Activated CD4-positive, CD25-positive, alpha-beta regulatory T cell treated with anti-CD3 and anti-CD28 coated beads, Interleukin-2, amount 50 U/mL, for 72 hours (primary cell): ENCODE measurements at places on chromosomes 2 and 18.

GRCh38 chr2:180707884-180708205 lies 272.6 kb upstream of the UBE2E3 start:
- no peak for DNase-seq

DNA sequence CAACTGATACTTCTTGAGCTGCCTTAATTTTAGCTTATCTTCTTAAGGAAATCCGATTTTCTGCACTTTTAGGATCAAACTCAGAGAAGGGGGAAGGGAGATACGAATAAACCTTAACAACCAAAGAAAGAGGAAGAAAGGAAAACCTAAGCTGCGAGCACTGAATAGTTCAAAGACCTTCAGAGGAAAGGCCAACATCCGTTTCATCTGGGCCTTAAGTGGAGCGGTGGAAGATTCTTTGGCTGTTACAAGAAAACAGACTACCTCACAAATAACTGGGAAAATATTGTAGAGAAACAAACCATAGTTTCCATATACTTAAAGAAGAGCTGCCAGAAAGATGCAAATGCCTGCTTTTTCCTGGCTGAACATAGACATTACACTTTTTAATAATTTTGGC lies 43.6 kb downstream of the VIT start:
- DNase-seq, result no peak

- no peak for DNase-seq
These were observed 64.5 kb downstream of the DYSF start for GRCh38 chr2:71517851-71518250.

DNA sequence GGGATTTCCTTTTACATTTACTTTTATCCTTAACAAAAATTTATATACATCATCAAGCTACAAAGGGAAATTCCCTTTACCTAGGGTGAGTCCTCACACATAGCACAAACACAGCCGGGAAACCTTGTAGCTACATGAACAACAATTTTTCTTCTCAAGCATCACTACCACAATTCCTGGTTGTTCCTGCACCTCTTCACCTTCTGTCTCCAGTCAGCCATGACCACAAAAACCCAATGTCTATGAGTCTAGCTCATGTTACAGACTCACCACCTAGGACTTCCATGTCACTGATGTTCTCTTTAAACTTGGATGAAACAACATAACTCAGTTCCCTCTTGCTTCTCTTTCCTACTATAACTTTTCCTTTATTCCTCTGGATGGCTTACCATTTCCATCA lies 460.4 kb downstream of the MBD2 start:
- no peak for DNase-seq

GRCh38 chr18:78903436-78904178 lies 76.0 kb upstream of the SALL3 start:
- DNase-seq, result no peak

- DNase-seq, result no peak
These were observed 139.6 kb upstream of the DCC start for GRCh38 chr18:52200406-52200805.
